Adrenal gland (tissue), 19 donors: ENCODE measurements at places on chromosomes 13 and 19.

DNA sequence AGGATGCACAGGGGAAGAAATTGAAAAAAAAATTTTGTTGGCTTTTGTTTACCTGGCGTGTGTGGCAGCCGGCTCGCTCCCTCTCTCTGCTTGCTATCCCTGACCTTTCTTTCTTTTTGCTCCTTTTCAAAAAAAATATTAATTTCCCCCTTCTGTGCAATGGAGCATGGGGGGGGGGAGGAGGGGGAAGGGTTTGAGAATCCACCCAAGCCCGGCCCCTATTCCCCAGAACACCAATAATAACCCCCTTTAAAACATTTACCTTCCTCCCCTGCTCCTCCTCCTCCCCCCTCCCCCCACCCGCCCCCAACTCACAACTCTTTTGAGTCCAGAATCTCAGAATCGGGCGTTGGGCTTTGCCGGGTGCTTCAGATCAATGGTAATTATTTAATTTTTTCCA is 28.4 kb downstream of the NFIX start:
- no peak for DNase-seq

DNA sequence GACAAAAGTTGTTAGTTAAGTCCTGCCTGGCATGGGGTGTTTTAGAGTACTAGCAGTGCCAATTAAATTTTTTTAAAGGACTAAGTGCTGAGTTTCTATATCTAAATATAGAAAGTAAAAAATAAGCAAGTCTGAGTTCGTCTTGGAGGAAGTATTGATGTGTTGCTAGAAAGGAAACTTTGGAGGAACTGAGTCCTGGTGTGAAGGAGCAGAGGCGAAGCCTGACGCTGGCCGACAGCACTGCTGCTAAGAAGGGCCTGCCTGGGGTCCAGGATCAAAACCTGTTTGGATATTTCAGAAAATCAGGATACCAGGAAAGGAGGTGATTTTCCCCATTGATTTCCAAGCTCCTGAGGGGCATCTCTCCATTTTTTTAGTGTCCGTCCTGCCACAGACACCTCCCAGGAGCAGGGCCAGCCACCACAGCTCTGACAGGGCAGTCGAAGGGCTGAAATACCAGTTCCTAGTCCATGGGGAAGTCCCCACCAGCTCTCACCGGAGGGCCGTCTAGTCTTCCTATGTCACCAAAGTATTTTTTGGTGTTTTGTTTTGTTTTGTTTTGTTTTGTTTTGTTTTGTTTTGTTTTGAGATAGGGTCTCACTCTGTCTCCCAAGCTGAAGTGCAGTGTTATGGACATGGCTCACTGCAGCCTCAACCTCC is 38.2 kb upstream of the NPAS1 start:
- no peak for DNase-seq

- no peak for DNase-seq
Observed at GRCh38 chr13:26585136-26585535, 27.7 kb downstream of the WASF3 start.

- DNase-seq: no peak
Observed at GRCh38 chr13:98299966-98300350, 122.9 kb upstream of the RNF113B start.

- DNase-seq: no peak
Observed at GRCh38 chr19:7504684-7505083, 11.2 kb upstream of the ZNF358 start.

- no peak for DNase-seq
Observed at GRCh38 chr19:20481736-20482135, 83.8 kb downstream of the ZNF737 start.

- DNase-seq: no peak
Observed at GRCh38 chr13:23161481-23161825, 19.3 kb upstream of the SGCG start.

GRCh38 chr13:81726037-81726726 is 1385.3 kb upstream of the SPRY2 start:
- no peak for DNase-seq

GRCh38 chr13:106573868-106574267 is 5.9 kb upstream of the ARGLU1 start:
- DNase-seq: peak; percentile 32

DNA sequence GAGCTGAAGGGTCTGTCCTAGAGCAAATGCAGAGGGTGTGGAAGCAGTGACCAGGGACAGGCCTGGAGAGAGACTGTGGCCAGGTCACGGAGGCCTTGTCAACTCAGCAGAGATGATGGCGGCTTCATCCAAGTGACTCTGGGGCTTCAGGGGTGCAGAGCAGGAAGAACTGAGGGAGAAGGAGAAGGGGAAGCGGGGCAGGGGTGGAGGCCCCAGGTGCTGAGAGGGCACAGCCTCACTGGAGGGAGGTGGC is 299.1 kb downstream of the ZNF536 start:
- no peak for DNase-seq

- DNase-seq: no peak
Observed at GRCh38 chr13:97279913-97280312, 57.8 kb downstream of the MBNL2 start.

DNA sequence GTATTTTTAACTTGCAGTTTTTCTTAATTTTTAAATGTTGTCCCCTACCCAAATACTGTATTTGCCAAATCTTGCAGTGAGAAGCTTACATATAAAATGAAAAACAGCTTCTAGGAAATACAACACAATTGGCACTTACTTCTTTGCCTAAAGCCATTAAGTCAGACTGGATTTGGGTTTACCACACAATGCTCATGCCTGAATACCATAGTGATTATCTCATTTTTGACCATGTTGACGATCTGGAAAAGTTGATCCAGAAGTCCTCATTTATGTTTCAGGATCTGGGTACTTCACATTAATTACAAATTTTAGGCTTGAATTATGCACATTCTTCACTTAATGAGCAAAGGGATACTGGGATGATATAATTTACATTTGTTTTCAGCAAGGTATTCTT is 2.4 kb downstream of the RNF6 start:
- no peak for DNase-seq

DNA sequence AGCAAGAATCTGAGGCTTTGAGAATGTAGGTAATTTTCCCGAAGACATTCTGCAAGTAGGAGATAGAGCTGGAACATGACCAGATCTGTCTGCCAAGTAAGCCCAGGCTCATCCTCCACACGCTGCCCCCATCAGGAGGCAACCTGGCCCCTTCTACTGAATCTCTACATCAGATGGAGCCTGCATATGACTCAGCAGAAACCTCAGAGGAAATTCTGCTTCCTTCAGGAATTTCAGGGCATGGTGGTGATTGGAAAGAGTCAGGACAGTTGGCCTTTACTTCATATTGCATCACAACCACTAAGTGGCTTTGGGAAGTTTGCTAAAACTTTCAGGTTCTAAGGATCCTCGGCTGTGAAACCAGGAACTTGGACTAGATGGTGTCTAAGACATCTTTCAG is 85.2 kb downstream of the LRRC63 start:
- DNase-seq: no peak

GRCh38 chr19:51749979-51750378 is 1.7 kb downstream of the FPR1 start:
- no peak for DNase-seq

DNA sequence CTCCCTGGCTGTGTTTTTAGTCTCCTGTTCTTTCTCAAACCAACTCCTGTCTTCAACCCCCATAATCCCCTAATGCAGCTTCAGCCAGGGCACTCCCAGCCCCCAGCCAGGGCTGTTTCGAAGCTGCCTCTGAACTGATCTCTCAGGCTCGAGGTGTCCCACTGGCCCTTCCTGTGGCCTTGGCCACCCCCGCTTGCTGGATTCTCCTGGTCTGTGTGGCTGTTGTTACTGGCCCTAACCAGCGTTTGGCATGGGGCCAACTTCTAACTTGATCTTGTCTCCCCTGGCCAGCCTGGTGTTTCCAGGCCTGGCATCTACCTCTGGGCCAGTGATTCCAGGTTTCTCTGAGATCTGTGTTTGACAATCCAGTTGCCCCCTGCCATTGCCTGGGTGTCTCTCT is 11.0 kb downstream of the XAB2 start:
- DNase-seq: peak; percentile 82

- DNase-seq: no peak
Observed at GRCh38 chr13:48969685-48970084, 6.0 kb upstream of the FNDC3A start.

GRCh38 chr13:27504128-27504867 is 53.9 kb upstream of the MTIF3 start:
- DNase-seq: no peak

GRCh38 chr19:13887018-13887436 is 10.1 kb downstream of the NANOS3 start:
- no peak for DNase-seq

DNA sequence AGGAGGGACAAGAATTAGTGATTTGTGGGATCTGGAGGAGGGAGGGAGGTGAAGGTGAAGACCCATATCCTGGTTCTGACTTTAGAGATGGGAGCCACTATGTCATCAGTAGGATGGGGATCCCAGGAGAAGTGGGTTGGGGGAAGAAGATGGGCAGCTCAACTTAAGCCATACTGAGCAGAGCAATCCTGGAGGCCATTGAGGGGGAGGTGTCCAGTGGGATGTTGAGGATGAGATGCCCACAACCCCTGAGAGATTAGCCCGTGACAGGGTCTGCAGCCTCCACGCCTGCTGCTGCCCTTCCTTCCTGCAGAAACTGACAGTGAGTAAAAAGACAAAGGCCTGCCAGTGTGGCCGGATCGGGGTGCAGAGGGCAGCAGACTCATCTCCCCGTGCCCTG is 11.2 kb upstream of the SIGLEC6 start:
- DNase-seq: no peak

- peak; percentile 61 for DNase-seq
Observed at GRCh38 chr19:55173714-55174409, 6.2 kb downstream of the SYT5 start.
